ENCODE measurements at places on chromosomes 16 and 17.

DNA sequence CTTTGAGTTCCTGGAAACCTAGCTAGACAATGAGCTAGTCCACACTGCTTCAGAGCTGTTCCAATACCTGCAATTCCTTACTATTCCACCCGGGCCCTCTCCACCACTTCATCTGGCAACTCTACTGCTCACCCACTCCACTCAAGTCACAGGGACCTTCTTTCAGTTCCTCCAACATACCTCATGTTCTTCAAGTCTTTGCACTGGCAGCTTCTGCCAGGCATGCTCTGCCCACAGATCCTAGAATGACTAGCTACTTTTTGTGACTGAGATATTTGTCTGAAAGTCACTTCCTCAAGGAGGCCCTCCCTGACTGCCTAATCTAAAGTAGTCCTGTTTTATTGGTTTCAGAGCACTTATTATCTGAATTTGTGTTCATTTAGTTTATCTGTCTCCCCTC is 86.4 kb downstream of the TEX14 start:
- DNase-seq = no peak

GRCh38 chr17:32731556-32732295 is 145.2 kb downstream of the MYO1D start:
- DNase-seq = no peak

- no peak for DNase-seq
These were observed 305.2 kb downstream of the SEC14L1 start for GRCh38 chr17:77445760-77446532.

DNA sequence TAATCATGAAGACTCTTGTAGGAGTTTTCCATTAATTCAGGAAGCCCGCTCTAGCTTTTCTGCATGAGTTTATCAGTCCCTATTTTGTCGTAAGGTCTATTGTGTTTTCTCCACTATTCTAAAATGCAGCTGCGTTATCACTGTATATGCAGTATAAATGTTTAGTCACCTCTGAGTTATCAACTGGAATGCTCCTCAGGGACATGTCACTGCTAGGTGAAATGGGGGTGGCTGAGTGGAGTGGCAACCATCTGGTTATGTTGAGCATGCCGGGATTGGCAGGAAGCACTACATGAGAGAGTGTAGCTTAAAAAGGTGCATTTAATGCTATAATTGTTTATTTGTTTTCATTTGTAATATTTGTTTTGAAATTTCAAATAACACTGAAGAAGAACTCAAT is 285.2 kb upstream of the ELAC2 start:
- DNase-seq = no peak

DNA sequence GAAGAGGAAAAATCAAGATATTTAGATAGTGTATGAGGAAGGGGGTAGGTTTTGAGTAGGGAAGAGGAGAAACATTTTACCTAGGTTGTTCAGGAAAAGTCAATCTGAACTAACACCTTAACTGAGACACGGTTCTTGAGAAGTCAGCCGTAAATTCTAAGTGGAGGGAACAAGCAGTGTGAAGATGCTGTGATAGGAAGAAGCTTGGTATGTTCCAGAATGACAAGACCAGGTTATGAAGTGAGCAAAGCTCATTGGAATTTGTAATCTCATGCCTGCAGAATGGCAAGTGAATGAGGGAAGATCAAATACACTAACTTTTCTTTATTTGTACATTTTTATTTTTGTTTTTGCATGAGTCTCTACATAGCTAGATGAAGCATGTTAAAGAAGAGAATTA is 307.6 kb downstream of the ZFHX3 start:
- no peak for DNase-seq

- DNase-seq = no peak
These were observed 114.5 kb downstream of the COPRS start for GRCh38 chr17:31744511-31744951.

GRCh38 chr17:71922439-71922838 is 198.4 kb upstream of the SOX9 start:
- no peak for DNase-seq

DNA sequence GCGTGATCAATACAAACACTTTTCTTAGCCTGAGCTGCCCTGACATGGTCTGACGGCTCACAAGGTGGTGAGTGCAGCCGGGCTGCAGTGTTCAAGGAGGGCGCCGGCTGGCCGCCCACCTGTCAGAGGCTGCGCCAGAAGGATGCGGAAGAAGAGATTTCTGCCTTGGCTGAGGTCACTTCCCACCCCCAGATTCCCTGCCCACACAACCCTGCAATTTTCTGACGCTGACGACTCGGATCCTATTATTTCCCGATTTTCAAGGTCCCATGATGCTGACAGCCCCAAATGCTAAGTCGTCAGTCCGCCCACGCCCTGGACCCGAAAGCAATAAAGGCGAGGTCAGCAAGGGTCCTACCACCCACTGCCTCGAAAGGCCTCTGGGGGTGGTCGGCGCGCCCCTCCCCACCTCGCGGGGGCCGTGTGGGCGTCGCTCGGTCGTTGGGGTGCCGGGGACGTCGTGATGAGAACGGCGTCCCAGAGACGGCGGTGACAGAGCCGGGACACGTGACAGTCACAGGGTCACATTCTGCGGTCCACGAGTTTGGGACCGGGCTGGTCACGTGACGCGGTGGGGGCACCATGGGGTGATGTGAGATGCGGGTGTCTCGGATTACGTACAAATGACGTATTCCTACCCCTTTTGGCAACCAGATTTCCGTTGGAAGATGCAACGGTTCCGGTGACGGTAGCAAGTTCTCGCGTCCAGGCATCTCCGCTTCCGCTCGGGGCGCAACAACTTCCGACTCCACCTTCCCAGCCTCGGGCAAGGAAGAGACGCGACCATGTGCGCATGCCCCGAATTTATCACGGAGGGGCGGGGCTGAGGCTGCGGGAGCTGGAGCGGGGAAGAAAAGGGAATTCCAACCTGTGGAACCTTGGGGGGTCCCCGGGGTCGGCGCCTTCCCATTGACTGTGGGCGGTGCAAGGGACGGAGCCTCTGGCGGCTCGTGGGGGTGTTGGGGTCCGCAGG is at the start of gene STX4:
Gene STX4, plus strand, starts transcription at position 823 of the 973 bp plus-strand sequence. CDS start 248 bp downstream, outside the sequence.
- DNase-seq = peak; percentile 65

DNA sequence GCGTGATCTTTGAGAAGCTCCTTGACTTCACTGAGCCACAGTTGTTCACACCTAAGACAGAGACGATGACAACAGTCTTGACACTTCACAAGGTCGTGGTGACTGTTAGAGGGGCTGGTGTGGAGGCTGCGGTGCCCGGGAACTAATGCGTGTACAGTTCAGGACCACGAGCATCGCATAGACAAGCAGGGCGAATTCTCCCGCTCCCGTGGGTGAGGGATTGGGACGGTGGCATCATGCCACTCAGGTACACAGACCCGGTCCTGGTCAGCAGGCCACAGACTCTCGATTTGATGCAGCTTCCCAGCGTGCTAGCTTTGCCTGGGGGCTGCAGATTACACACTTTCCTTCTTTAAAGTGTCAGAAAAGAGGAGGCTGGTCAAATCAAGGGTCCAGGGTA is 24.7 kb downstream of the CEP295NL start:
- no peak for DNase-seq

DNA sequence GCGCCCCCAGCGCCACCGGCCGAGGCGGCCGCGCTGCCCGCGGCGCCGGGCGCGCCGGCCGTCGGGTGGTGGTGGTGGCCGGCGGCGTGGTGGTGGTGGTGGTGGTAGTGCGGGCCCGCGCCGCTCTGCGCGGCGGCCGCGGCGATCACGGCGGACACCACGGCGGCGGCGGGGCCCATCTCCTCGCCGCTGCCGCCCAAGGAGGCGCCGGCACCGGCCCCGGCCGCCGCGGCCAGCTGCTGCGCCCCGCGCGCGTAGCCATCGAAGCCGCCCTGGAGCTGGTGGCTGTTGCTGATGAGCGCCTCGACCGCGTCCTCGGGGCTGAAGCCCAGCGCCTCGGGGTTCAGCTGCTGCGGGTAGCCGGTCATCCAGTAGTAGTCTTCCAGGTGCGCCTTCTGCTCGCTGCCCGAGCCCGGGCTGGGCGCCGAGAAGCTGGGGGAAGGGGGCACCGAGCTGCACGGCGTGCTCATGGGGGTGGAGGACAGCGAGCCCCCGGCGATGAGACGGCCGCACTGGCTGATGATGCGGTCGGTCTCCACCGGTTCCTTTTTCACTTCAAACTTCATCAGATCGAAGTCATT is 1.2 kb downstream of the MAF start:
- DNase-seq = no peak

DNA sequence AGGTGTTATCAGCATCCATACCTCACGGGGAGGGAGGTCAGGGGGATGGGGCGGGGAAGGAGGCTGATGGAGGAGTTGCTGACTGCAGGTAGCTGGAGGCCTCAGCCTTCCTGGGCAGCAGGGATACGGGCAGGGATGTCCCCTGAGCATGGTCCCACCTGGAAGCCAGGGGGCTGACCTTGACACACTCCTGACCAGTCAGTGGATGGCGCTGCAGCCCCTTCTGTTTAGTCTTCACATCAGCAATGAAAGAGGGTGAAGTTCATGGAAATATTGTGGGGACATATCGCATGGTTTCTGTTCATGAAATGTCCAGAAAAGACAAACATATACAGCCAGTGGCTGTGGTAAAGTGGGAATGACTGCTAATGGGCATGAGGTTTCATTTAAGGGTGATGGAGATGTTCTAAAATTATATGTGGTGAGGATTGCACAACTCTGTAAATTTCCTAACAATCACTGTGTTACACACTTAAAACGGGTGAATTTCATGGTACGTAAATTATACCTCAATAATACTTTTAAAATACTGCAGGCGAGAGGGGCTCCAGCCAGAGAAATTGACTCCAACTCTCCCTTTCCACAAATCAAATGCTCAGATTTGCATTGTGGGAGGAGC is 489.6 kb downstream of the CDH13 start:
- no peak for DNase-seq

GRCh38 chr16:88936008-88936555 is 40.9 kb downstream of the CBFA2T3 start:
- DNase-seq = no peak

- no peak for DNase-seq
These were observed 13.5 kb upstream of the ADAM11 start for GRCh38 chr17:44745301-44745700.

- no peak for DNase-seq
These were observed 43.8 kb downstream of the LAT start for GRCh38 chr16:29028457-29029167.

DNA sequence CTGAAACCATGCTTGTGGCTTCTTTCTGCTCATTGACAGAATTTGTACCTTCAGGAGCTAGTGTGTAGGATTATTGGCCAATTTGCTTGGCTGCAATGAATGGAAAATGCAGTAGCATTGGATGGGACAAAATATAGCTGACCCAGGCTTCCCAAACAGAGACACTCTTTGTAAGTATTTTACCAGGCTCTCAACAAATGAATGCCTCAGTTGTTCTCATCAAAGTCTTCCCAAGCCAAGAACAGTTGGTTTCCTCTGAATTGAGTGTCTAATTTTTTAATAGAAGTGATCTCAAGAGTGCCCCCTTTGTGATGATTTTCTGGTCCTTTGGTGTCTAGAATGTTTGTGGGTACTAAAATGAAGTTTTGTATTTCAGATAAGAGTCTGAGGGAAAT is 140.9 kb downstream of the SHISA9 start:
- no peak for DNase-seq

DNA sequence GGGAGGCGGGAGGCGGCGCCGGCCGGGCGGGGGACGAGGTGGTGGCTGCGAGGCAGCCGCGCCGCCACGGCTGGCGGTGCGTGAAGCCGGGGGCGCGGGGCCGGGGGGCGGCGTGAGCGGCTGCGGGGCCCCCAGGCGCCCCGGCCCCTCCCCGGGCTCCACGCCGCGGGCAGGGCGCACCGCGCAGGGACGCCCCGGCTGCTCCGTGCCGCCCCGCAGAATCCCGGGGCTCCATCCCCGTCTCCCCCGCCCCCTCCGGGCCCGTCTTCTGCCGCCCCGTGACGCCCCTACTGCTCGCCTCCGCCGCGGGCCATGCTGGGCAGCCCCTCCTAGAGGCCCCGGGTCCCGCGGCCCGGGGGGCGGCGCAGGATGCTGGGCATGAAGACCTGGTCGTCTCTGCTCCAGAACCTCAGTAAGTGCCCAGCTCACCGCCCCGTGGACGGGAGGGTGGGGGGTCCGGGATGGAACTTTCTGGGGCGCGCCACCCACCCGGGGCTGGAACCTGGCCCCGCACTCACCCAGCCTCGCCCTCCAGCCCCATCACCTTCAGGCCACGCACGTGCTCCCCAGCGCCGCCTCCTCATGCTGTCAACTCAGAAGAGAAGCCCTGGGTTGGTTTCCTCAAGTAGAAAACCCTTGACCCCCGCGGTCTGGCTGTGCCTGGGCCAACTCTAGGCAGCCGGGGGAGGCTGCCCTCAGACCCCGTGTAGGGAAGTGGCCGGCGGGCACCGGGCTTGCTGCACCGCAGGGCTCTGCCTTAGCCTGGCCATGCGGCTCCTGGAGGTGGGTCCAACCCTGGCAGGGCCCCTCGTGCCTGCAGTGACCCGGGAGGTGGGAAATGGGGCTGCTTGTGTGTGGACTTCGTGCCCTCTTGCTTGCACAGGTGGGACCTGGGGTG is 150.2 kb upstream of the GSE1 start:
- no peak for DNase-seq

DNA sequence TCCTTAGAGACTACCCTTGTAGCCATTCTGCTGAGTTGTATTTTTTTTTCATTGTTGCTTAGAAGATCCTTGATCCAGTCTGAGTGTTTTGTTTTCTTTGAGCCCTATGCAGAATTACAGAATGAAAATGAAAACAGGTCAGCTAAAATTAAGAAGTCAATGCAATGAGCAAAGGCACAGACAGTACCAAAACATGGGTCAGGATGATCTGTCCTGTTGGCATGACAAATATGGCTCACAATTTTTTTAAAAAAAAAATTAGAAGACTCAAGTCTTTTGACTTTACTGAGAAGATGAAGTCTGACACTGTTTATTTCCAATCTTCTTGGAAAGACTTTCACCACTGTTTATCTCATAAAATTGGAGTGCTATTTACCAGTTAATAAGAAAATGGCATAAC is 32.4 kb downstream of the KCNJ16 start:
- DNase-seq = no peak

DNA sequence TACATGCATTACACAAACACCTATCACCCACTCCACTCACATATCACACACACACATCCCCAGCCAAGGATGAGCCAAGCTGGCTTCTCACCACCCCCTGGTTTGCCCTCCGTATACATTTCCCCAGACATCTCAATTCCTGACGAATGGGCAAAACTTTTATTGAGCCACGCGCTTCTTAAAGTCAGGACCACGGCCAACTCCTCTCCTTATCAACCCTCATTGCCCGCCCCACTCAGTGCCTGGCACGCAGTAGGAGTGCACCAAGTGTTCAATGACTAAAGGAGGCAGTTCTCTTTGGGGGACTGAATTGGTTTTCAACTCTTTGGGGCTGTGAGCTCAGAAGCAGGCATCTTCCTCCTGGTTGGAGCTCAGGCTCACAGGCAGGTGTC is 22.5 kb upstream of the C16orf78 start:
- DNase-seq = no peak

DNA sequence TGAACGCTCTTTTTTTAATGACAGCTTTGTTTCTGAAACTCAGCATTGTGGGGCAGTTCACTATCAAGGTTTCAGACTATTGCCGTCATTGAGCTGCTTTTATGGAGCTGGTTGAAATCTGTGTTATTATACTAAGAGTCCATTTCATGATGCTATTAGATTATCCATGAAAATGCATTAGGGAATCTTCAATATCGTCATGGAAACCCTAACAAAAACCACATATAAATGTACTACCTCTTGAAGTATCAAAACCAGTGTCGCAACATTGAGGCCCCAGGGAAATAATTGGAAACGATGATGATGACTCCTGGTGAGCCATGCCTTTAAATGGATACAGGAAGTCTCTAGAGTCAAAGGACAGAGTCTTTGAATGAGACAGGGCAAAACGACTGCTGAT is 231.6 kb upstream of the CPHXL start:
- DNase-seq = no peak

GRCh38 chr17:81996757-81997441 is 19.5 kb downstream of the ASPSCR1 start:
- no peak for DNase-seq
